Activated T-cell treated with anti-CD3 and anti-CD28 coated beads, Interleukin-2, amount 50 U/mL, for 72 hours (primary cell): ENCODE measurements at places on chromosomes 4 and X. TPM values are rescaled to one million over a fixed set of nuclear protein-coding genes. Genes with fewer than 3 reads are reported as not detected.

MAGED4B gene
- 1.7 TPM for total RNA-seq

DNA sequence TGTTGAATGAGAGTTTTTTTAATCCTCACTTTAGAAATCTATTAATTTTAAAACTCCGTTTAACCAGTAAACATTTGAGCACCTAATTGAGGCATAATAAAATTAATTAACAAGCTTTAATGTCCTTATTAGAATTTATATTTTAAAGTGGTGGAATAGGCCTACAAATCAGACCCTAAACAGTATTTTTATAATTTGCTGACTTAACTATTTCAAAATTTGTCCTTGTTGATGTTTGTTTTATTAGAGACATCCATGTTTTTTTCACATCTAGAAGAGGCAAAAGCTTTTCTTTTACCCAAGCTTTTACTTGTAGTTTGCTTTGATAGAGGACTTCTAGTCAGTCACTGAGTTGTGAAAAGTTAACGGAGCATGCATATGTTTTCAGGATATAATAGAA lies 3.8 kb downstream of the SAP30 start:
- H3K4me3 ChIP-seq: no peak overlapping the region
- no peaks in the 10 kb centered on the region for H3K27me3 ChIP-seq
- H3K36me3 ChIP-seq: peaks cover 5% of the 10 kb centered on the region
- peaks cover 12% of the 10 kb centered on the region for H3K4me1 ChIP-seq

GRCh38 chrX:125444659-125445058 lies 125.0 kb downstream of the TEX13C start:
- H3K4me1 ChIP-seq: no peaks in the 10 kb centered on the region
- H3K36me3 ChIP-seq: no peaks in the 10 kb centered on the region
- H3K4me3 ChIP-seq: no peak overlapping the region
- peaks cover 18% of the 10 kb centered on the region for H3K27me3 ChIP-seq
- H3K27ac ChIP-seq: no peak overlapping the region

DNA sequence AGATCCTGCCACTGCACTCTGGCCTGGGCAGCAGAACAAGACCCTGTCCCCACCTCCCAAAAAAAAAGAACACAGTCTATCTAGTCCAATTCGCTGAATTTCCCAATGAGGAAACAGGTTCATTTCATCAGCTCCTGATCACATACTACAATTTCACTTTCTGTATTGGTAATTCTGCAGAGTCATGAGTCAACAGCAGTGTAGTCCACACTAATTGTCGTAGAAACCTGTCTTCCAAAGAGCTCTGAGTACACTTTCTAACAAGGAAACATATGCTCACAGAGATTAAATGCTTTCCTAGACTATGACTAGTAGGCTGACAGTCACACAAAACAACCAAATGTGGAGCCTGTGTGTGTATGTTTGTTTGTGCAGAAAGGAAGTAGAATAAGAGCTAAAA lies 91.9 kb downstream of the GPC4 start:
- no peak overlapping the region for H3K4me3 ChIP-seq
- H3K36me3 ChIP-seq: no peaks in the 10 kb centered on the region
- peaks cover 26% of the 10 kb centered on the region for H3K27me3 ChIP-seq
- DNase-seq: no peak
- H3K4me1 ChIP-seq: no peaks in the 10 kb centered on the region

NXF2B gene
- not detected for total RNA-seq

- peak overlapping the region; percentile 54 for H3K27ac ChIP-seq
- peaks cover 23% of the 10 kb centered on the region for H3K36me3 ChIP-seq
- no peaks in the 10 kb centered on the region for H3K4me1 ChIP-seq
- no peak for DNase-seq
- H3K4me3 ChIP-seq: no peak overlapping the region
These were observed 124.8 kb upstream of the CITED1 start for GRCh38 chrX:72430405-72430968.

SCD5 gene
- 1.6 TPM for total RNA-seq

GRCh38 chr4:185580699-185581098 lies 45.4 kb upstream of the PDLIM3 start:
- no peaks in the 10 kb centered on the region for H3K36me3 ChIP-seq
- no peak for DNase-seq
- peaks cover 8% of the 10 kb centered on the region for H3K4me1 ChIP-seq
- peaks cover 53% of the 10 kb centered on the region for H3K27me3 ChIP-seq
- no peak overlapping the region for H3K4me3 ChIP-seq

DNA sequence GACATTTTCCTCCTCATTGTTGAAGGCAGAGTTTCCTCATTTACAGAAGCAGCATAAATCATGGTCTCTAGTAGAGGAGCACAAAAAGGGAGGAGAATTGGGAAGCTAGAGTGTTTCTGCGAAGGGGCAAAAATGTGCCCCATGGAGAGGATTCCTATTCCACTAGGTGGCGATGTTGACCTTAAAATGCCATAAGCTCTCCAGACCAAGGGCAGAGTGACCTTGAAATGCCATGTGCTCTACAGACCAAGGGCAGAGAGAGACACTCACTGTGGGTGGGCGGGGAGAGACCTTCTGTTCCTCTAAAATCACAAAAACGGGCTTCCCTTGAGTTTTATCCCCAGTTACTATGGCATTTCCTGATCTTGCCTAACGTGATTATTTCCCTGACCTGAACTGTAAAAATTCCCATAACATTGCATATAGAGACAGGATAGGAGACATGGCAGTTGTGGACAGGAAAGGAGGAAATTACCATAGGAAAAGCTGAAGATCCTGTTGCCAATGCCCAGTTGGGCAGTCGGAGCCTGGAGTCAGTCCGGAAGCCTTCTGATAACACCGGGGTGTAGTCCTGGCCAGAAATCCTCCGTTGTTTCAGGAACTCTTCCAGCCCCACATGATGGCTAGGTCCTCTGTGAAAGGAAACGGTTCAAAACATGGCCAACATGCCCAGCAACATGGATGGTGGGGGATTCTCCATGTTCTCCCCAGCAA lies 567.7 kb downstream of the MAGEB5 start:
- H3K27me3 ChIP-seq: no peaks in the 10 kb centered on the region
- DNase-seq: peak; percentile 0
- no peaks in the 10 kb centered on the region for H3K36me3 ChIP-seq
